Endodermal cell (in vitro differentiated cells): ENCODE measurements at places on chromosomes 2 and 18.

GRCh38 chr2:45922577-45922988, 271.1 kb downstream of the PRKCE start:
- DNase-seq: peak; percentile 57

GRCh38 chr2:146776596-146776995, 1068.2 kb upstream of the ACVR2A start:
- DNase-seq: no peak

GRCh38 chr2:3625186-3625585, 30.3 kb downstream of the COLEC11 start:
- no peak for DNase-seq

- DNase-seq: peak; percentile 10
Measured at GRCh38 chr2:240170883-240171282, 30.4 kb upstream of the OTOS start.

GRCh38 chr2:25041307-25041927, 459 bp upstream of the EFR3B start:
- DNase-seq: peak; percentile 91

GRCh38 chr2:143856978-143857377, 662.9 kb downstream of the ZEB2 start:
- no peak for DNase-seq

DNA sequence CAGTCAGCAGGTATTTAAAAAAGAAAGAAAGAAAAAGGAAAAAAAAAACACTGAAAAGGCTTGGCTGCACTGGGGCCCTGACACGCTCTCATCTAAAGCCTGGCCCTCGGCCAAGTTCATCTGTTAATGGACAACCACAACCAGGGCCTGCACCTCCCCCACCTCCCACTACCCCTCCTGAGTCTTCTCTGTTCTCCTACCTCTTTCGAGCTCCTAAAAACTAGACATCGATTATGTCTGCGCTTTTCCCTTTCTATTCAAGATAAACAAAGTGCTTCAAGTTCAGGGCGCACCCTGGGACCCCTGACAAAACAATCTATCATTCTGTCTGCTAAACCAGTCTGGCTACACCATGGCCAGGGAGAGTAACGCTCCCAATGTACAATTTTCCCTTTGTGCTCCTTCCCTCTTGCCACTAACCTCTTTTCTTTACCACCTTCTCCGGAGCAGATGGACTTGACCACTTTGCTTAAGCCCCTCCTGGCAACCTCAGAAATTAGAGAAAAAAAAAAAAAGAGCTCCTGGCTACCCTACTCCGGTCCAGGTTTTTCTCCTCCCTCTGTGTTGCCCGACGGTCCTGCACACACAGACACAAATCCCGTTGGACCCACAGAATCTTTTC, 22.7 kb downstream of the BCL11A start:
- DNase-seq: peak; percentile 68

DNA sequence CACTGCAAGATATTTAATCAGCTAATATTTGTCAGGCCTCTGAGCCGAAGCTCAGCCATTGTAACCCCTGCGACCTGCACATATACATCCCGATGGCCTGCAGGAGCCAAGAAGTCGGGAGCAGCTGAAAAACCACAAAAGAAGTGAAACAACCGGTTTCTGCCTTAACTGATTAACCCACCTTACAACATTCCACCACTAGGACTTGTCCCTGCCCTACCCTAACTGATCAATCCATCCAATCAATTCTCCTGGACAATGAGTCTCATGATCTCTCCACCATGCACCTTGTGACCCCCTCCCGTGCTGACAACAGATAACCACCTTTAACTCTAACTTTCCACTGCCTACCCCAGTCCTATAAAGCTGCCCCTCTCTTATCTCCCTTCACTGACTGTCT, 945.4 kb upstream of the GYPC start:
- DNase-seq: no peak

DNA sequence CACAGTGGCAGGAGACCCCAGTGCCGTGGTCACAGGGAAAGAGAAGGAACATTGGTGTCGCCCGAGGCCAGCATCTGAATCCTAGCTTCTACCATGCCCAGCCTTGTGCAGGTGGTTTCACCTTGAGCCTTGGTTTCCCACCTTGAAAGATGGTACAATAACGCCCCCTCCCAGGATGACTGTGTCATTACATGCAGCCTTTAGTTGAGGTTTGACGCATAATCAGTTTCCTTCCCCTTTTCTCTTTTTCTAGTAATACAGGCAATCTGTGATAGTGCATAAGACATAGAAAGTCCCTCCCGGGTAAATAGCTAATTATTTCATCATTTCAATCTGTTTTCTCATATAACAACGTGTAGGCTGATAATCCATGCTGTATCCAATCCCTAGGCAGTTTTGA, 29.8 kb upstream of the ZNF407 start:
- DNase-seq: peak; percentile 54

DNA sequence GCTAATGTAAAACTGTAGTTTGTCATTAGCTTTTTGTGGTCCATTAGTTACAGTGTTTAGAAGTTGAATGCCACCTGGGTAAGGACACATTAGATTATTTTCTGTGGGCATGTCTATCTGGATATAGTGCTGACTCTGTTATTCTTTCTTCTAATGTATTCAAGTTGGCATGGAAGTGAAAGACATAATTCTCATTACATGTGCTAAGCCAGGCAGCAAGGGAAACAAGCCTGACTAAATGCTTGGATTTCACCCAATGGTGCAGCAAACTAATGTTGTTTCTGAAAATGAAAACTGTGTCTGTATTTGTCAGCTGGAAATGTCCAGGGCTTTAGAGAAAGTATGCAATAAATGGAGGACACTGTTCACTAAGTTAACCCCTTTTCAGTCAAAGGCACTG, 100.7 kb downstream of the NUP35 start:
- no peak for DNase-seq

DNA sequence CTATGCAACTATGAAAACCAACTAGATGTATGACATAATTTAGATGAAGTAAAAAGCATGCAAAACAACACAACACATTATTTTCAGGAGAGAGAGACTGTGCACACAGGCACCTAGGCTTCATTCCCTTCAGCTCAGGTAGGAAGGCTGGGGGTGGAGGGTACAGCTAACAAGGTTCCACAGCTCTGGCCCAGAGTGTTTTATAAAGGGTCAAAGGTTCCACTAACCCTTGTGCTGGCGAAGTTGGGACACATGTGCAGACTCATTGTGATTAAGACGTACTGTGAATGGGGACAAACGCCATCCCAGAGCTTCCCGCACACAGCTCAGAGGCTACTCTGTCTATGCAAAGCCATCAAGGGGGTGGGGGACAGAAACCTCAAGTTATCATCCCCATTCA, 19.1 kb downstream of the CCDC93 start:
- no peak for DNase-seq

DNA sequence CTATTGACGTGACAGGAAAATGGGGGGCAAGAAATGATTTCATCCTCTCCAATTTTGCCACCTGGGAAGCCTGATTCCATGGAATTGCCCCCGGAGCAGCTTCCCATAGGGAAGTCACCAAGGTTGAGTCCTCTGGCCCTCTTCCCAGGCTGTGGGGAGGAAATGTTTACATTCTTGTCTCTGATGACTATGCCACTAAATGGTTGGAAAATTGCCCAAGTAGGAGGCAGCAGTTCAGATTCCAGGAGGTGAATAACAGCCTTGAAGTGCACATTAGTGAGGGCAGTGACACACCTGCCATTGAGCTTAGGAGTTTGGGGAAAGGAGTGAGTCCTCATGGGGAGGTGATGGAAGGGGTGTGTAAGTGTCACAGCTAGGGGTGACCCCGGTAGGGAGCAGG, 449.2 kb upstream of the DCC start:
- DNase-seq: no peak

DNA sequence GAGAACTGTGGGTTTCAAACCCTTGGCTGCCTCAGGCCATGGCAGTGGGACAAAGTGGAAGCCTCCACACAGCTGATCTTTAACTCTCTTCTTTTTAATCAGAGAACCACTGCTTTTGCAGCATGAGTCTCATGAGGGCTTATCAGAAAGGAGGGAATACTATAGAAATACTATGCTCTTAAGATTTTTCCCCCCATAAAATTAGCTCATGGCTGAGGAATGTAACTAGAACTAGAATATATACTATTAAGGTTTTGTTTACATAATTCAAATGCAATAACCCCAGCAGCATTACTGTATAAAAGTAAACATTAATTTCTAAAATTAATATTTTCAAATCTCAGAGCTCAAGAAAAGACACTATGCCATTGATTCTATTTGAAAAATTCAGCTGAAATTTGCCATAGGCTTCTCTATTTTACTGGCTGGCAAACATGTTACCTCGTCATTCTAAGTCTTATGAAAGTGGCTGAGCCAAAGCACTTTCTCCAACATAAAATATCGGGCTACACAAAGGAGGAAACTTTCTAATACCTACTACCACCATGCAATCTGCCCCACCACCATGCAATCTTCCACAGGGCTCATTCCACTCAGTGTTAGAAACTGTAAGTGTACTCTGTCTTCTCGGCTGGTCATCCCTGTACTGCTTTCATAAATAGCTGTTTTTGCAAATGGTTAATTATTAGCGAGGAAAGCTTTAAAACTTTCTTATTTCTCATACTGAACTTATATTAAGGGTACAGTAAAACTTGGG, 42.5 kb downstream of the WDR35 start:
- no peak for DNase-seq

GRCh38 chr2:226295681-226296080, 503.9 kb downstream of the IRS1 start:
- DNase-seq: no peak

DNA sequence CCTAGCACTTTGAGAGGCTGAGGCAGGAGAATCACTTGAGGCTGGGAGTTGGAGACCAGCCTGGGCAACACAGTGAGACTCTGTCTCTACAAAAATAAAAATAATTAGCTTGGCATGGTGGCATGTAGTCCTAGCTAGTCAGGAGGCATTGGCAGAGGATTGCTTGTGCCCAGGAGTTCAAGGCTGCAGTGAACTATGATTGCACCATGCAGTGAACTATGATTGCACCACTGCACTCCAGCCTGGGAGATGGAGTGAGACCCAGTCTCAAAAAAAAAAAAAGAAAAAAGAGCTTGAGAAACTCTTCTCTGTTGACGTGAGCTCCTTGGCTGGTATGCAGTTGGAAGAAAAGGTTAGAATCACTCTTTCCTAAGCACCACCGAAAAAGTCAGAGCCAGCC, 125.1 kb upstream of the TNP1 start:
- DNase-seq: no peak

- DNase-seq: no peak
Measured at GRCh38 chr2:64021578-64021977, 2.4 kb upstream of the VPS54 start.

GRCh38 chr2:45765007-45765727, 113.7 kb downstream of the PRKCE start:
- no peak for DNase-seq

DNA sequence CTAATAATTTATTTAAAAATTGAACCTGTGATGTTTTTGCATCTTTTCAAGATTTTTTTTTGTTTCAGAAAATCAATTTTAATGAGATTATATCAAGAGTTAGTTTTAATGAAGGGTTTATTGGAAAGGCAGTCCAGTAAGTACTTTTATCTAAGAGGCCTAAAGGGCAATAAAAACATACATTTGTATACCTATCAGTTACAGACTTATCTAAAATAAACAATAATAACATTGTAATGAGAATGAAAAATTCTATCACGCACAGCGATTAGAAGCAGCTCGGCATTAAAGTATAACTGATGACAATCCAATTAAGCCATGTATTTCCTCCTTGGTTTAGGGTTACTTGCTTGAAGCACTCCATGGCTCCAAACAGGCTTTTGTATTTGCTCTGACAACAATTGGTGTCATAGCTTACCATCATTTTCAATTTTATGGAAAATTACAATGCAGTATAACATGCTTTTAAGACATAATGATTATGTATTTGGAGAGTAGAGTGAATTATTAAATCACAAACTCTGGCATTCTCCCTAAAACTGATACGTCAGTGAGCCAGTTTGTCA, 629.4 kb downstream of the TSN start:
- no peak for DNase-seq

DNA sequence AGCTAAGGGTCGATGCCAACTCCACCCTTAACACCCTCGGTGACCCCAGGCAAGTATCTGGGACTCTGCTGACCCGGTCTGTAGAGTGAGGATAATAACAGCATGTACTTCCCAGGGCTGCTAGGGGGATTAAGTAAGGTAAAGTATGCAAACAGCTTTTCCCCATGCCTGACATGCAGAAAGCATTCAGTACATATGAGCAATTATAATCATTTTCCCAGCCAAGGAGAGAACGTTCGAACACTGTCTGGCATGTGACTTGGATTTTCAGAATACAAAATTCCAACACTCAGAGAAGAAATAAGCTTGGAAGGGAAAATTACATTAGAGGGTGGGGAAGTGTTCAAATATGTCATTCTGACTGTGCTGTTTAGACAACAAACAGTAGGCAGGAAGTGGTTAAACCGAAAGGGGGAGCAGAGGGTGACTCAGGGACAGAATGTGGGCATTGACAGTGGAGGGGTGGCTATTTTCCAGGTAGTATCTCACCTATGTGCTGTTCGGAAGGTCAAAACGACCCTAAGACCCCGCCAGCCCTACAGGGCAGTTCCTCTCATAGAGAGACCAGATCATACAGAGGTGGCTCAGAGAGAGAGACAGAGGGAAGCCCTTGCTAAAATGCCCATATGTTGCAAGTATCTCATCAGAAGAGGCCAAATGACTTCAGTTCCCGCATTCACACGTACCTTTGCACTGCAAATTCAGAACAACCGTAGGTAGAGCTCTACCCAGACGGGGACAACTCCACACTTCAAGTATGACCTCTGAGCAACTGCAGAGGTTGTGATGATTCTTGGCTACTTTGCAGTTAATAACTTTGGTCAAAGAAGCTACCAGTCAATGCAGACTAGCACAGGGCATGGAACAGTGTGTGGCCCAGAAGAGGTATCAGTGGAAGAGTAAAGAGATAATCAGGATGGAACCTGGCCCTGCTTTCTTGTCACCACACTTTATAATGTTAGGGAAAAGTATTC, 14.8 kb downstream of the ASPRV1 start:
- no peak for DNase-seq

DNA sequence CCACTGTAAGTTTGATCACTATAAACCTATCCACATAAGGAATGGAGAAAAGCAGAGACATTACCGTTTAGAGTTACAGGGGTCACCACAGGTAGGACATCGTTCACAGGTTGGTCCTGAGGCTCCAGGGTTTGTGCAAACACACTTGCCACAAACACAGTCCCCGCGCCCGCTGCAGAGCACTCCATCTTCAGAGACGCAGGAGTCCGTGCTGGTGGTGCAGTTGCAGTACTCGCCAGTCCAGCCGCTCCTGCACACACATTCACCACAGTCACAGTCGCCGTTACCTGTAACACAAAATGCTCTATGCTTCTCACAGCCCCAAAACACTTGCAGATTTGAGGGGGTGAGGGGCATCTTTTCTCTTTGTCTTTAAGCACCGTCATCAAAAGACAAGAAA, 63.9 kb upstream of the PLA2R1 start:
- no peak for DNase-seq

GRCh38 chr18:44186001-44186400, 494.7 kb upstream of the SETBP1 start:
- no peak for DNase-seq
